ELR (cell line): ENCODE measurements at places on chromosomes 6 and 20.

GRCh38 chr20:63577317-63577894 is 3.4 kb upstream of the HELZ2 start:
- DNase-seq = no peak

DNA sequence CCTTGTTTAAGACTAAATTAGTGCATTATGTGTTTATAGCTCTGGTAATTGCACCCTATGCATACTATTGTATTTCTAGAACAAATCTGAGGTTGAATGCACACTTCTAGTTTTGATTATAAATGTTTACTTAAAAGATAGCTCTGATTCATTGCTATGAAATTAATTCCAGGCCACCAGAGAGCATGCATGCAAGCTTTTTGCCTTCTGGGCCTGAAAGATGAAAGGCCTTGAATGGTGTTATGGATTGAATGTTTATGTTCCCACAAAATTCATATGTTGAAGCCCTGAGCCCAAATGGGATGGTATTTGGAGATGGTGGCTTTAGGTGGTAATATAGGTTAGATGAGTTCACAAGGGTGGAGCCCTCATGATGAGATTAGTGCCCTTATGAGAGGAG is 695.0 kb upstream of the MAP3K7 start:
- no peak for DNase-seq

- peak; percentile 82 for DNase-seq
Measured at GRCh38 chr6:131694832-131695426, 6.3 kb downstream of the OR2A4 start.

DNA sequence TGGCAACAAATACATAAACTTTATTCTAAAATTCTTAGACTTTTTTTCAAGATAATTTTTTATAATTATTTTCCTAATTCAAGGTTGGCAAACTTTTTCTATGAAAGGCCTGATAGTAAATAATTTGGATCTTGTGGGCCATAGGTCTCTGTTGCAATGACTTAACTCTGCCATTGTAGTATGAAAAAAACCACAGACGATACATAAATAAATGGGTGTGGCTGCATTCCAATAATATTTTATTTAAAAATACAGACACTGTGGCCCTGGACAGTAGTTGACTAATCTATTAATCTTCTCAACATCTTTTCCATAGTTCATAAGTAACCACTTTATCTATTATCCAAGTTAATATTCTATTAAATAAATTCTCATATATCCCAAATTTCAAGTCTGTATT is 281.1 kb downstream of the SYNE1 start:
- peak; percentile 46 for DNase-seq

DNA sequence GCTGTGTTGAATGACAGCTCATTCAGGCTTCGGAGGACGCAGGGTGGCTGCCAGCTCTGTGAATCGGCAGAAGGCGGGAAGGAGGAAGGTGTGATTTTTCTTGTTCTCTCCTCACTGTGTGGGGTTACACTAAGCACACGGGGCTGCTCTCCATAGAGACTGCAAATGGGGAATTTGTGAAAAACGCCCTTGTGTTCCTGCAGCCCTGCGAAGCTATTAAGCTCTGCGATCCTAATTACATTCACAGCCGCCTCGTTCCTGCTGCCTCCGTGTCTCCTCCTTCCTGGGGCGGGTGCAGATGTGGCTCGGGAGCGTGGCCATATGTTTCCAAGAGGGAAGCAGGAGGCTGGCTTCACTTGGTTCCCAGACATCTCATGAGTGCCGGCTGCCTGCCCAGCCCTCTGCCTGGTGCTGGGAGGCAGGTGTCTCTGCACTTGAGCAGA is 124.0 kb downstream of the TOX2 start:
- DNase-seq = no peak

DNA sequence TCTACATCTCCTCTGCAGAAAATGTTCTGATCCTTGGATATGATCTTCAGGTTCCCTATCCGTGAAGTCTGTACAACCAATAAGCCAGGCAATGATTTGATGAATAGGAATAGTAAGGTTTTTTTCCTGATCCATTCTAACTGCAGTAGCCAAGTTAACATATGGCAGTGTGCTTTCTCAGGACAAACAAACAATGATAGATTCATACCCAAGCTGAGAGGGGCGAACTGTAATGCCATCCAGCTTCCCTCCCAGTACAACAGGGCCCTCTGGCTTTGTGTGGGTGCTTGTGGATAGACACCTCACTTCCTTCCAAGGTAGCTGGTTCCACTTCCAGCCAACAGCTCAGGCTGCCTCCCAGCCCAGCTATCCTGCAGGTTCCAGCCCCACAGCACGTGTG is 359.2 kb downstream of the CDH26 start:
- no peak for DNase-seq

DNA sequence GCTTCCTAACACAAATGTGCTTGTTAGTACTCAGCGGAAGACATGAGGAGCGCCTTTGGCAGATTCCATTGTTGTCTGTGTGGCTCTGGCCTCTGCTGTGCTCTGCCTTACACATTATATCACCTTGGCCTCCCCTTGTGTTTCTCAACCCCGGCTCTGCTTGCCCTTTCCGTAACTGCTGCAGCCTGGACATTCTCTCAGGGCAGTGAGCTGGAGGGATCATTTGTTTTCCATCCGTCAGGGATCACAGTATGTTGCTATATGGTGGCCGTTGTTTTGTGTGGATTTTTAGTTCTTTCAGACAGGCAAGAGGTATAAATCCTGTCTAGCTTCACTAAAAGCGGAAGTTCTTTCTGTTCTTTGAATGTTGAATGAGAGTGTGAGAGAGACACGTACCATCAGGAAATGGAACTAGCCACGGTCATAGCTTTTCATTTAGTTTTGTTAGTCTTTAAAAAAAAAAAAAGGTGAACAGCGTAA is 175.1 kb downstream of the JARID2 start:
- DNase-seq = no peak

DNA sequence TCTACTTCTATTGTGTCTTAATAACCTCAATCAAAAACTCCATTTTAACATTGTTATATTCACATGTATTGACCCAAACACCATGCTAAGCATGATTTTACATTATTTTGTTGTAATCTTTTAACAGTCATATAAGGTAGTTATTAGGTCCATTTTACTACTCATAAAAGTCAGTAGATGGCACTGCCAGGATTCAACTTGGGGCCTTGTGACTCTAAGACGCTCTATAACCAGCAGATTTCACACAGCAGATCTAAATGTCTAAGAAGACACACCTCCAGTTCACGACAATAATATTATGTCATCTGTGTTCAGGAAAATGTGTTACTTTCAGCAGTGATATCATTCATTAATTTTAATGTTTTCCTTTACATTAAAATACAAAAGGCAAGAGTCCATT is 88.0 kb downstream of the FRK start:
- DNase-seq = peak; percentile 8

DNA sequence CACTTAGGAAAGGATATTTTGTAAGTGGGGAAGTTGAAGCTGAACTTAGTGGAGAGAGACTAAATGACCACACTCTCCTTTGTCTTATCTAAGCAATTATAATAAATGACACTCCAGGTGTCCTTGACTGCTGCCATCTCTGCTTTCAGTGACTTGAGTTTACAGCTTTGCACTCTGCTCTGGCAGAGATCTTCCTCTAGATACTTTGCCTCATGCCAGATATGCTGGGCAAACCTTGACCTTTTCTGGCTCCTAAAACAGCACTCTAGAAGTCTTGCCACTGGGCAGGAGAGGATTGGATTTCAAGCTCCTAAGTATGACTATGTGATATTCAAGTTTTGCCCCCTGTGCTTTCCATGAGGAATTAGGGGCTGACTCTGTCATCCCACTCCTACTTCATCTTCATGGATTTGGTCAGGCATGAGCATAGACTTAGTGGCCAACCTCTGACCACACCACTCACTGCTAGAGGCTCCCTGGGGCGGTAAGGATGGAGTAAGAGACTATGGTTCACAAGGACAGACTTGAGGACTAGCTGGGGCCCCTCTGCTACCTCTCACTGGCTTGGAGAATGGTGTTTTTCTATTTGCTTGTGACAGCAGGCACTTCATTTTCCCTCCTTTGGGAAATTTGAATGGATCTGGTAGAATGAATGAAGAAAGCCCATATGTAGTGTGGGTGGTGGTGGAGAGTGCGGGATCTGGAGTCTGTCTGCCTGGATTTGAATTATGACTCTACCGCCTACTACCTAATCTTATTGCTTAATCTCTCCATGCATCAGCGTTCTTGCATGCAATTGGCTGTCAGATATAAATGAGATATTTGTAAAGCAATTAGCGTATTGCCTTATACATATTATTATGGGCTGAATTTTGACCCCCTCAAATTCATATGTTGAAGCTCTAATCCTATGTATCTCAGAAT is 191.4 kb downstream of the REV3L start:
- no peak for DNase-seq

- no peak for DNase-seq
Measured at GRCh38 chr20:57473246-57474048, 51.5 kb downstream of the CTCFL start.

DNA sequence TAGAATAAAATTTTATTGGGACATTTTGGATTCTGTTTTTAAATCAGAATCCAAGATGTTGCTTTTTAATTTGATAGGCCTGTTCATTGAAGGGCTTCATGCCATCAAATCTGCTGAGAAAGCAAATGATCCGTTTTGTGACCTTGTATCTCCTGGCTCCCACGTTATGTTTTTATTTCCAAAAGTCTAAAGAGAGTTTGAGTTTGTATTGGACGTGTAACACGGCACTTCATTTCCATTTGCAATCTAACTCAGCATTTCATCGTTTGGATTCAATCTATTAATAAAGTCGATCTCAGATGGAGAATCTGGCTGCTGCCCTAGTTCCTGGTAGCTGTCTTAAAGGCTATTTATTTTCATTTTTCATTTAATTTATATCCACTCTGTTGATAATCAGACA is 17.0 kb downstream of the KIF25 start:
- DNase-seq = no peak

GRCh38 chr6:27139756-27140579 is 107.5 kb upstream of the PRSS16 start:
- DNase-seq = peak; percentile 53

DNA sequence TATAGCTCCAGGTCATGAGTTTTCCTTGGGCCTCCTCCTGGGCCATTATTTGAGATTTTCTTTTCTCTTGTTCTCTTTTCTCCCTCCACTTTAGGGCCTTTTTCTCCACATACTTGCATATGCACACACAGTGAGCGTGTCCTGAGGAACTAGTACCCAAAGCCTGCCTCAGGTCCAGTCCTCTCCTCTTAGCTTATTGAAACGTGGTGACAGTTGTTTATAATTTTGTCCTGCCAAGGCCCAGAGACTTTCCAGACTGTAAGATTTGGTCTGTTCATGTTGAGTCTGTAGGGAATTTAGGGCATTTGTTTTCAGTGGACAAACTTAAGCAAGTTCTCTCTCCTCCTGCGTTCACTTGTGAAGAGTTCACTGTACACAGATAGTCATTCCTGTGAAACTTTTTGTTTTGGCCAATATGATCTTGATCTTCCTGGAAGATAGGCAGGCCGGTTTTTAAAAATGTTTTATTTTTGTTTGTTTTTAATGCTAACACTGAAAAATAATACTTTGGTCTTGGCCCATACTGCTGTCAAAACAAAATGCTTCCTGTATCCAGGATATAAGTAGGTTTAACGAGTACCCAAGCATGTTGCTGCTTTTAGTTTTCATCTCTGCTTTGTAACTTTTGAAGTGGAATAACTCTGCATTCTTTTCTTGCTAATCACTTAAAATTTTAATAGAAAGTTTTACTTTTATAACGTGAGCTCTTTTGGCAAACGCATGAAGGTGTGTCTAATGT is 20.7 kb downstream of the LRRC1 start:
- DNase-seq = no peak

- DNase-seq = no peak
Measured at GRCh38 chr6:118719351-118720124, 68.1 kb upstream of the CEP85L start.

- DNase-seq = peak; percentile 93
Measured at GRCh38 chr6:43702534-43703440, 15.2 kb upstream of the MRPS18A start.

DNA sequence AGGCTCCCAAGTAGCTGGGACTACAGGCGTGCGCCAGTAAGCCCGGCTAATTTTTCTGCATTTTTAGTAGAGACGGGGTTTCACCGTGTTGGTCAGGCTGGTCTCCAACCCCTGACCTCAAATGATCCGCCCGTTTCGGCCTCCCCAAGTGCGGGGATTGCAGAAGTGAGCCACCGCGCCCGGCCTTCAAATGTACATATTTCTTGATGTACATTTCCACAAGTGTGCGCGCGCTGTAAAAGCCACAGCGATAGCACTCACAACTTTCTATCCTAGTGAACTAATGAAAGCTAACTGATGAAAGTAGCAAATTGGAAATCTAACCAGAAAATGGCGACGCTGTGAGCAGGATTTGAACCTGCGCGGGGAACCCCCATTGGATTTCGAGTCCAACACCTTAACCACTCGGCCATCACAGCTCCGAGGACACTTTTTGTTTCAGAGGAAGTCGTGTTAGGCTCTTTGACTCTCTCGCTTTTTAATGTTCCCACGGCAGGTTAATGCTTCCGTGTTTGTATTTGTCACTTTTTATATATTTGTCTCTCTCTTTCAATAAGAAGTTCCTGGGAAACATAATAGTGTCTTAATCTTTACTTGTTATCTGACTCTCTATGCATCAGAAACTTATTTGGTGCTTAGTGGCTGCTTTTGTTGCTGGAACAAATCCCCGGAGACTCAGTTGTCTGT is 199.4 kb upstream of the ZNF184 start:
- peak; percentile 90 for DNase-seq
